Breast epithelium (tissue), 4 donors: ENCODE measurements at places on chromosomes 16 and 17.

DNA sequence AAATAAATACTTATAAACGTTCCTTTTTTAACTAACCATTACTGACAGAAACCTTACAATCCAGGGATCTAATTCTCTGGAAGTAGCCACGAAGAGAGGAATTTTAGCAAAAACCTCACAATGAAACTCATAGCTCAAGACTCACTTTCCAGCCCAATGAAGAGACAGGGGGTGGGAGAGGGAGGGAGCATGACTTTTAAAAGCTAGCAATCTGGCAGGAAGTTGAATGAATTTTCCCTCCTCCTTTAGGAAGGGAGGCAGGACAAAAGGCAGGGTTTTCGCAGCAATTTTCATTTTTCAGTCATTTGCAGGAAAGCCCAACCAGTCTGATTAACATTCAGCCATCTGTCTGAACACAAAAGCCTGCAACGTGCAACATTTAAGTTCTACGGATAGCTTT is 381.5 kb upstream of the PSMD7 start:
- no peak for DNase-seq

DNA sequence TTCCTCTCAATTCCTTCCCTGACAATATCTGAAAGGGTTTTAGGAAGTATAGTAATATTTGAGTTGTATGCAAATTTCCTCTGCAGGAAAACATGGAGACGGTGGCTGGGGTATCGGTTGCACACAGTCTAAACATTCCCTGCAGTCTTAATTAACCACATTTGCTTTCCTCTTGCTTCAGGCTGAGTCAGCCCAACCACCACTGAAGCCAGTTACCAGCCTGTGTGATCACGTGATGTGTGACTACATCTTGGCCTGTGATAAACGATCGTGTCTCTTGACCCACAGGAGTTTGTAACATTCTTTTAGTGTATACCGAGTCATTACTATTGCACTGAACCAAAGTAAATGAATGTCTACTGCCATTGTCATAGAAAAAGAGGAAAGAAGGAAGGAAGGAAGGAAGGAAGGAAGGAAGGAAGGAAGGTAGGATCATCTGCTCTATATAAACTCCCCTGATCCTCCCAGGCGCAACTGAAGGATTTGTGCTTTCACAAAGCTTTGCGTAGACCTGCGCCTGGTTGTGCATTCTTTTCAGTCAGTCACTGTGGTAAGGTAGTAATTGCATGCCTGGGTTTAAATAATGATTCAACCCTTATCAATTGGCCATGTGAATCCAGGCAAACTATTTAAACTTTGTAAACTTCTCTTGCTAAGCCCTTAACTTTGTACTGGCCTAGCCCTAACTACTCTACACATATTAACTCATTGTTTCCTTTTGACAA is 280.6 kb upstream of the SALL1 start:
- no peak for DNase-seq

- DNase-seq = no peak
Measured at GRCh38 chr16:58176608-58177352, 21.1 kb downstream of the CSNK2A2 start.

DNA sequence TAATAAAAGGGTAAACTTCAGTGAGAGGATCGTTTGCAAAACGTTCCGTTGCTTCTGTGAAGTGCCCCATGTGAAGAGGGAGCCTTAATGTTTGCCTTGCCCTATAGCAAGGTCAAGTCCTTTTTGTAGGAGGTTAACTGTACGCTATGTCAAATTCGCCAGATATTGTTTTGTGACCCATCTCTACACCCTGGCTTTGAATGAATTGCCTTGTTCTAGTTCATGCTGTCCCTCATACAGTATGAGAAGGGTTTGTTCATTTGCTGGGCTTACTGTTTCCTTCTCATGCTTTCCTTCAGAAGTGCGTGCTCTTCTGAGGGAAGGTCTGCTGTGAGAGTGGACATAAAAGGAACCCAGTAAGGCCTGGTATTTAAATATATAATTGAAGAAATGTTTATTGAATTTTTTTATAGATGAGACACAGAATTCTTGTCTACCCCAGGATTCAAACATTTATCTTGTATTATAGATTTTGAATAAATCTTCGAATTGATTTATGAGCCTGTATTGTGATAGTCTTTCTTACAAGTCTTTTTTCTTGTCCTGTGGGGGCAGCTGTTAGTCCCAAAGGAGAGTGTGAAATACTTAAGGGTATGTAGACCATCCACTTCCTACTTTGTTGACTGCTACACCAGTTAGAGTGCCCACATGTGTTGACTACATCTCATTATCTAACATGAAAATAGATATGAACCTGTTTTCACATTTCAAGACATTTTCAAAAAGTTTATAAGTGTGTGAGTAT is 1.7 kb downstream of the MAP3K3 start:
- no peak for DNase-seq

GRCh38 chr16:14502932-14503741 is 126.9 kb downstream of the PARN start:
- DNase-seq = no peak

DNA sequence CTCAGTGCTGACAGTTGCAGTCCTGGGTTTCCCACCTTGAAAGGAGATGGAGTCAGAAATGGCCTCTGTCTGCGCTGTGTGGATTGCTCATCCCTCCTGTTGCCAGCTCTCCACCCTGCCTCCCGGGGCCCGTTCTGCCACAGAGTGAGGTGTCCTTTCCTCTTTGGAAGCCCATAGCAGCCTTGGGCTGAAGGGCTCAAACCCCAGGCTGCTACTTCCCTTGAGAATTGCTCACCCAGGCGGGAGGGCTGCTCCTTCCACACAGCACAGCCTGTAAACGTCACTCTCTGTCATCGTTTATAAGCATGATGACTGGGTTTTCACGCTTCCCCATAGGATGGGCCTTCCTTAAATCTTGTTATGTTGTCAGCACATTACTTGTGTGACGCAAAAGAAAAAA is 62.7 kb downstream of the FOXK2 start:
- no peak for DNase-seq

DNA sequence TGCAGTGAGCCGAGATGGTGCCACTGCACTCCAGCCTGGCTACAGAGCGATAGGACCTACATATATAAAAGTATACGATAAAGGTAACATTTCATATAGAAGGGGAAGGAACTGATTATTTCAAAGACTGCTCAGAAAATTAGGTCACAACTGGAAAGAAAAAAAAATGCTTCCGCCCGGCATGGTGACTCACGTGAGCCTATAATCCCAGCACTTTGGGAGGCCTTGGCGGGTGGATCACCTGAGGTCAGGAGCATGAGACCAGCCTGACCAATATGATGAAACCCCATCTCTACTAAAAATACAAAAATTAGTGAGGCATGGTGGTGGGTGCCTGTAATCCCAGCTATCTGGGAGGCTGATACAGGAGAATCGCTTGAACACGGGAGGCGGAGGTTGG is 7.8 kb downstream of the TEX14 start:
- no peak for DNase-seq
